Astrocyte (in vitro differentiated cells and primary cell): ENCODE measurements at places on chromosomes 4 and X.
A peak's percentile ranks its signal among the peaks of the same experiment; 100 is the strongest.

DNA sequence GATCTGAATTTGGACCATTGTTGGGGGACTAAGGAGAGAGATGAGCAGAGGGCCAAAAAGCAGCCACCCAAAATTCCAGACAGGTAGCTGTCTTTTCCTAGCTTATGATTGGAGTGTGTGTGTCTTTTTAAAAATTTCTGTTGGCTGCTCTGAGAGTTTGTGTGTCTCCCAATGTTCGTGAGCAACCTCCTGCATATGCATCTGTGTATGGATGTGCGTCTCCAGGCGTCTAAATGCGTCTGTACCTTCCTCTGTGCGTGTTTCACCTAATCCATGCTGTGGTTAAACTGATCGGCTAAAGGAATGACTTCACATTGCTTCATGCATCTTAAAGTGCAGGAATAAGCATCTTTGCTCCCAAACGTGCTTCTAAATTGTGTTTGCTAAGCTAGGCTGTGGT lies 65.5 kb upstream of the LAS1L start:
- no peak for DNase-seq

DNA sequence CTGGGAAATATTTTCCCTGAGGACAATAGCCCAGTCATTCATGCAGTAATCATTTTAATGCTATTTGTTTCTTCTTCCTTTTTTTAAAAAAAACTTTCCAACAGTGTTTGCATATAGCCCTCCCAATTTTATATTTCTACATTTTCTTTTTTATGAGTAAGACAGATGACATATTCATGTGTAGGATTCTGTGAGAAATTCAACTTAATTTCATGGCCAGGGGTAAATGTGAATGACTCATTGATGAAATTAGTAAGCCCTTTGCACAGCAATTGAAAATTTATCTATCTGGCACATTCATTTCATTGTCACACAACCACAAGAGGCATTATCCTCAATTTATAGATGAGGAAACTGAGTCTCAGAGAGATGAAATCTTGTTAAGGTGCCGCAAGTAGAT lies 13.7 kb upstream of the SMIM20 start:
- DNase-seq = no peak

DNA sequence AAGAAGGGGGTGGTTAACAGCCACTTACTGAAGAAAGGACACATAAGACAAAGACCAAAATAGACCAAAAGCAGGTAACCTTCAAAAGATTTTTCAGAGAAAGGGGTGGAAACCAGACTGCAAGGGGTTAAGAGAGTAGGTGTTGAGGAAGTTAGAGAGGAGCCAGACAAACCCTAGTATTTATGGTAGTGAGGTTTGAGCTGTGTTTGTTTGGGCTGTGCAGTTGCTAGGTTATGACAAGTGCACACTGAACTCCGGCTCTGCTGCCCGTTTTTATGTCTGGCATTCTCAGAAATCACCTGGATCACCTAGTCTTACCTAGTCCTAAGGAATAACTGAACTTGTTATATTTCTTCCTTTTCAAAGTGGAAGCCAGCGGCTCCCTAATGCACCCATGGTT lies 22.9 kb upstream of the G3BP2 start:
- no peak for DNase-seq

- DNase-seq = peak; percentile 16
These were observed 89.0 kb downstream of the COMMD8 start for GRCh38 chr4:47374477-47374876.

GRCh38 chr4:145041378-145041777 lies 56.6 kb downstream of the ANAPC10 start:
- DNase-seq = no peak

DNA sequence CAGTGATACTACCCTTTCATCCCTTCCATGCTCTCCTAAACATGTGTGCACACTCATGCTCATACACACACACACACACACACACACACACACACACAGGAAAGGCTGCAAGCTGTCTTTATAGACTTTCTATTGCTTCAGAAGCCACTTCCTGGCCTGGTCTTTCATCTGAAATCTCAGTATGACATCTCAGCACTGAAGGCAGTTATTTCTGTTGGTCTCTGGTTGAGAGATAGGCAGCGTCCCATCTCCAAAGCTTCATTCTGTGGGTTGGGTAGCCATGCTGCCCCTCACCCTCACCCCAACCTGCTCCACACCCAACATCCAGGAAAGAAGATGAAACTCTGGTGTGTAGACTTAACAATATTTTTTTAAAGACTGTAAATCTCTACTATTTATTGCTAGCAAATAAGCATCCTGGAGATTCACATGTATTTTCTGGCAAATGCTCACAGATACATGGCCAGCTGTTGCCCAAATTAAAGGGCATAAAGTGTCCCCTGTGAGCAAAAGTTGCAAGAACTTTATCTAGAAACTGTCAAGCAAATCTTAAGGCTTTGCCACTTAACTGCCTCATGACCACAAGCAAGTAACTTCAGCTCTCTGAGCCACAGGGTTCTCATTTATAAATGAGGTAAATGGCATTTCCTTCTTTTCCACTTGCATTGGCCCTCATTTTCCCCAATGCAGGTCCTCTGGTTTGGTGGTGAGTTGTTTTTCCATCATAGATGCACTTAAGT lies 189.8 kb upstream of the AFF2 start:
- DNase-seq = no peak

DNA sequence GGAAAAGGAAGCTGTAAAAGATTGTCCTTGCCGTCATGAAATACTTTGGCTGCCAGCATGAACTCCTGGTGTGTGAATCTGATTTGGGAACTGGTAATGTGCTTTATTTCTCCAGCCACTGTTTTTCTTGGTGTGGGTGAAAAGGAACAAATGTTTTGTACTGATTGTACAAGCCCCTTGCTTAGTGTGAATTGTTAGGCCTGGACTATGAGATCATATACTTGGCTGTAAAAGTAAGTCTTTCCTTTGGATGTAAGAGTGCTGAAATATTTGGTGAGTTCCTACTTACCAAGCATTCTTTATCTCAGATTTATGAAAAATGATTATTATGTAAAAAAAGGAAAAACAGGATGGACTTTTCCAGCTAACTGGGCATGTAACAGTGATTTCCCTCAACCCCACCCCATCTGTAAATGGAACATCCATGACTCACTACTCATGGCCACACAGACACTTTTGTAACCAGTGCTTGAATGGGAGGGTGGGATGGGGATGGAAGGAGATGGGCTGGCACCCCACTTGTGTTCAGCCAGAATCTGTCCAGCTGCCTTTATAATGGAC lies 6.3 kb downstream of the FNIP2 start:
- peak; percentile 88 for DNase-seq

GRCh38 chr4:37542706-37543105 lies 143.5 kb downstream of the RELL1 start:
- DNase-seq = no peak

GRCh38 chr4:17723648-17724047 lies 57.8 kb downstream of the FAM184B start:
- no peak for DNase-seq

DNA sequence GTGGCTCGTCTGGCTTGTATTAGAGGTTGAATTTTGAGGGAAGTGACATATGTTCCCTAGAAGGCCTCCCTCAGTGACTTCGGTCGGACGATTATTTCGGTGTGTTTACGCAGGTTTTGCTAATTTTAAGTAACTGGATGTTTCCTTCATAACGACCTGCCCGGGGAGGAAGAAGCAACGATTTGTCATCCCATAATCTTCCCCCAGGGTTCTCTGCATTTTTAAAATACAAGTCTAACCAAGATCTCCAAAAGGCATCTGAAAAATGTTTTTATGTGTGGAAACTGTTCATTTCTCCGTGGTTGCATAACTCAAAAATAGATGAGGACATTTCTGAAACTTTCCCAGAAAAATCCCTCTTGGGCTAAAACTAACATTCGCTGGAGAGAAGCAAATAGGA lies 195.4 kb downstream of the SHOX start:
- no peak for DNase-seq

GRCh38 chr4:82043809-82044137 lies 330.0 kb downstream of the HNRNPD start:
- DNase-seq = no peak

DNA sequence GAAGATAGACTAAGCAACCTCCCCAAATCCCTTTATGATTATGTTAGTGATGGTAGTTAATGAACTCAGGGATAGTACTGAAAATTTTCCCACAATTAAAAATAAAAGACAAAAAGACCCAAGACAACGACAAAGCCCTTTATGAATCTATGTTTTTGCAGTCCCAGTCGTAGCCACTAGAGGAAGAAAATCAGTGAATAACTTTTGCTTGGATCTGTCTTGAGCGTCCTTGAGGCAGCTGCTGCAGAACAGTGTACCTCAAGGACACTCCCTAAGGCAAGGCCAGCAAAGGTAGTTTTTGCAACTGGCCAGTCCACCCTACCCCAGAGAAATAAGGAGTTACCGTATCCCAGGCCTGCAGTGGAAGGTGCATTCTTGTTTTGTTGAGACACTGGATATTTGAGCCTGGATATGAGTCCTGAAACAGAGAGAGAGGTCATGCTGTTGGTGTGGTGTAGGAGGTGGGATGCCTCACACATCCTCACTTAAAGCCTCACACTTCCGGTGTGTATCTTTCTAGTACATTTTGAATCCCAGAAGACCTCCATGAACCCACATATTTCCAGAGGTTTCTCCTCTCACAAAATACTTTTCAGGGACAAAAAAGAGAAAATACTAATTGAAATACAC lies 8.7 kb upstream of the TIMM8A start:
- DNase-seq = no peak

GRCh38 chr4:52984462-52984881 lies 122.4 kb downstream of the RASL11B start:
- peak; percentile 20 for DNase-seq

DNA sequence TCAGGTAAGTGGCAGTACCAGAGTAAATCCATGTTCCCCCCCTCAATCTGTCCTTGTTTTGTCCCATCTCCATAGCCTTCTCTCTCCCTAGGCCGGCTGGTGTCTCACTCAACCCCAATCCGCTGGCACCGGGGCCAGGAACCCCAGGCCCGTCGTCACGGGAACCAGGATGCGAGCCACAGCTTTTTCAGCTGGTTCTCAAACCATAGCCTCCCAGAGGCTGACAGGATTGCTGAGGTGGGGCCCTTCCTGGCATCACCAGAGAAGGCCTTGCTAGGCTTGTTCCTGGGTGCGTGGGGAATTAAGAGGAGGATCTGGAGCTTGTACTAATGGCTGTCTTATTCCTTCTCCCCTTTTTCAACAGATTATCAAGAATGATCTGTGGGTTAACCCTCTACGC lies 2.7 kb downstream of the TSPYL2 start:
- no peak for DNase-seq

DNA sequence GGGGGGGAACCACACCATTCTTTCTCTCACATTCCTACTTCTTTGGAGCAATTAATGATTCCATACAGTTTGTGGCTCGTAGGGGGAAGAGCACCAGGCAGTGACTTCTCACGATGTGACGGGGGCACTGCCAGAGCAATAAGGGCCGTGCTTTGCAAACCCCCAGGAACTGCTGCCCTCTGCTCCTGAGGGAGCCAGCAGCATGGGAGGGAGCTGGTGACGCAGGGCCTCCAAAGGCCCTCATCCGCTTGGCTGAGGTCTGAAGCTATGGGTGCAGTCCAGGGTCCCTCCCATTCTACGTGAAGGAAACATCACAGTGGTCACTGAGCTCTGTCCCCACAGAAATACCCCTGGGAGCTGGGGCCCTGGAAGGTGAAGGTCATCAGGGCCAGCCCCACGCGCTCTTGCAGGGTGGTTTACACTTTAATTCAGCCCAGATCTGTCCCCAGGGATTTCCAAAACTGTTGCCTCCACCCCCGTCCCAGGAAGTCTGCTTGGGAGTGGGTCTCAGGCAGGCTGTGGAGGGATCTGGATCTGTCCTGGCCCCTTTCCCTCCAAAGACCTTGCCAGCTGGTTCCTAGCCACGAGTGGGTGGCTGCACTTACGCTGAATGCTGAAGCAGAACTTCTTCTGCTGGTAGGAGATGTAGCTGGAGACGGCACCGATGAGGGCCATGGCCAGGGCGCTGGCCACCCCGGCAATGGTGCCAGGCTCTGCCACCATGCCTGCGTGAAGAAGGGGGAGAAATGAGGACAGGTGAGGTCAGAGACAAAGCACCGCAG lies 82.6 kb downstream of the MTMR1 start:
- DNase-seq = no peak

- DNase-seq = peak; percentile 24
These were observed 45.9 kb upstream of the RPA4 start for GRCh38 chrX:96837808-96838207.

DNA sequence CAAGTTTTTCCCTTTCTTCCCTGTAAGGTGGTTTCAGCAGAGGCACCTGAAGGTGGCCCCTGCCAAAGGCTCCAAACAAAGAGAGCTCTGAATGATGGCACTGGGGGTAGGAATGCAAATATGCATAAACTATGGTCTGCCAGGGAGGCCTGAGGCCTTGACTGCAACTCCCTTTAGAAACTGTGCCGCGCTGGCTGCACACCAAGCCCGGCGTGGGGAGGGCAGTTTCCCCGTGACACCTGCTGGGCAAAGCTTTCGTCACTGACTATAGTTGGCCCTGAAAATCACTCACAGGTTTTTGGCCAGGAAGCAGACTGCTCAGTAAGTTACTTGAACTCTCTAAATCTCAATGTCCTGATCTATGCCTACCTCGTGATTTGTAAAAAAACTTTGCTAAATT lies 97.8 kb upstream of the ATOH1 start:
- no peak for DNase-seq

GRCh38 chrX:1231850-1232465 lies 19.5 kb upstream of the CRLF2 start:
- DNase-seq = no peak

DNA sequence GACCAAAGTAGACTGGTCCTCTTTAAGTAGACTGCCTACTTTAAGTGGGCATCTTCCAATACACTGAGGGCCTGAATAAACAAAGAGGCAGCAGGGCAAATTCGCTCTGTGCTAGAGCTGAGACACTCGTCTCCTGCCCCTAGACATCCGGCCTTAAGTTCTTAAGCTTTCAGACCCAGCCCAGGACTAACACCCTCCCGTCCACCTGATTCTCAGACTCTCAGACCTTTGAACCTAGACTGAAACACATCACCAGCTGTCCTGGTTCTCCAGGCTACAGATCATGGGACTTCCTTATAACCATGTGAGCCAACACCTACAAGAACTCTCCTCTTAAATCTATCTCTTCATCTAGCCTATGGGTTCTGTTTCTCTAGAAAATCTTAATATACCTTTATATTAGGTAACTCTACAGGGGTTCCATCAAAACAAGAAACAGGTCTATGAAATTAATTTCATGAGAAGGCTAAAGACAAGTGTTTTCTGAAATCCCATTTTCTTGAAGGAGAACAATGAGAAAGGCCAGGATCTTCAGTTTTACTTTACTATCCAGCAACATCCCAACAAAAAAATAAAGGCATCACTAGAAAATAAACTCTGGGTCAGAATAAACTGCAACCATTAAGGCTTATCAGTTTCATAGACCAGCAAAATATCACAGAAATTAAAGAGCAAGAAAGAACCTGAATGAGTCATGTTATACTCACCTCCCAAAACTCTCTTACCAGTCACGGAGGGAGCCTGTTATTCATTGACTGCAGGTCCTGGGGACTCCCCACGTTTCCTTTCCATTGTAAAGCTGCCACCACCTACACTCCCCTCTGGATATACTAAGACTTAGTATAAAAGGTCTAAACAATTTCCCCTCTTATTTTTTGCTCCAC lies 14.8 kb downstream of the ADGRA3 start:
- DNase-seq = peak; percentile 86

GRCh38 chr4:152678841-152679240 lies 956 bp downstream of the TMEM154 start:
- no peak for DNase-seq

- DNase-seq = no peak
These were observed 30.0 kb downstream of the BBS12 start for GRCh38 chr4:122762520-122762919.

GRCh38 chr4:95572304-95572991 lies 23.7 kb upstream of the UNC5C start:
- DNase-seq = no peak
